ENCODE measurements at places on chromosomes 1 and 21. TPM values are rescaled to one million over a fixed set of nuclear protein-coding genes. Genes with fewer than 3 reads are reported as not detected.

DNA sequence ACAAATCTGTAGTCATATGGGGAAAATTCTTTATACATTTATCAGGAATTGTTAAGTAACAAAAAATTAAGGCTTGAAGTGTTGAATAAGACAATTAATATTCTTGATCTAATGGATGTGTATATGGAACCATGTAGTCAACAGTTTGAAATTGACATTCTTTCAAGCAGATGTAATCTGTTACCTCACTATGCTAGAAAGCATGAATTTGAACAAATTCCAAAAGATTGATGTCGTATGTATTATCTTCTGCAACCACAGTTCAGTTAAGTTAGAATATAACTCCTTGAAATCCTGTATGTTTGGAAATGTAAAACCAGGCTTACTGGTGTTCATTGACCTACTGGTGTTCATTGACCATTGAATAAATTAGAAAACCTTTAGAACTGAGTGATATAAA lies 16.1 kb downstream of the CCDC18 start:
- DNase-seq, result no peak
- no peak overlapping the region for H3K4me3 ChIP-seq
- H3K4me1 ChIP-seq, result peaks cover 11% of the 10 kb centered on the region
- peaks cover 57% of the 10 kb centered on the region for H3K36me3 ChIP-seq
- H3K27ac ChIP-seq, result no peak overlapping the region
- no peaks in the 10 kb centered on the region for H3K27me3 ChIP-seq

GRCh38 chr21:41673596-41674335 lies 93.1 kb downstream of the RIPK4 start:
- no peak for DNase-seq
- no peaks in the 10 kb centered on the region for H3K36me3 ChIP-seq
- peaks cover 16% of the 10 kb centered on the region for H3K4me1 ChIP-seq

The C1orf116 gene
- not detected for total RNA-seq

DNA sequence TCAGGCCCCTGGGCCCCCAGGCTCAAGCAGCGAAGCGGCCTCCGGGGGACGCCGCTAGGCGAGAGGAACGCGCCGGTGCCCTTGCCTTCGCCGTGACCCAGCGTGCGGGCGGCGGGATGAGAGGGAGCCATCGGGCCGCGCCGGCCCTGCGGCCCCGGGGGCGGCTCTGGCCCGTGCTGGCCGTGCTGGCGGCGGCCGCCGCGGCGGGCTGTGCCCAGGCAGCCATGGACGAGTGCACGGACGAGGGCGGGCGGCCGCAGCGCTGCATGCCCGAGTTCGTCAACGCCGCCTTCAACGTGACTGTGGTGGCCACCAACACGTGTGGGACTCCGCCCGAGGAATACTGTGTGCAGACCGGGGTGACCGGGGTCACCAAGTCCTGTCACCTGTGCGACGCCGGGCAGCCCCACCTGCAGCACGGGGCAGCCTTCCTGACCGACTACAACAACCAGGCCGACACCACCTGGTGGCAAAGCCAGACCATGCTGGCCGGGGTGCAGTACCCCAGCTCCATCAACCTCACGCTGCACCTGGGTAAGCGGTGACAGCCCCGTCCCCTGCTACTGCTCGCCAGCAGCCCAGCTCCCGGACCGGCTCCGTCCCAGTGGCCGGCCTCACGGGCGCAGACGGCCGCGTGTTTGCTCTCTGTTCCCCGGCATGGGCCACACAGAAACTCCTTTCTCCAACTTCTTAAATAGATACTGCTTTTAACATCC lies 539 bp downstream of the LAMC1 start:
- no peaks in the 10 kb centered on the region for H3K36me3 ChIP-seq
- peaks cover 19% of the 10 kb centered on the region for H3K4me1 ChIP-seq
- peak overlapping the region; percentile 46 for H3K4me3 ChIP-seq
- H3K27ac ChIP-seq, result no peak overlapping the region

The KRTAP19-3 gene
- total RNA-seq, result not detected

All from activated CD8-positive, alpha-beta memory T cell treated with anti-CD3 and anti-CD28 coated beads, Interleukin-2, amount 10 ng/mL, durations not matched to agents 7 days and 5 days (primary cell).